Cardiac fibroblast (primary cell): ENCODE measurements at places on chromosomes 6 and 20.

DNA sequence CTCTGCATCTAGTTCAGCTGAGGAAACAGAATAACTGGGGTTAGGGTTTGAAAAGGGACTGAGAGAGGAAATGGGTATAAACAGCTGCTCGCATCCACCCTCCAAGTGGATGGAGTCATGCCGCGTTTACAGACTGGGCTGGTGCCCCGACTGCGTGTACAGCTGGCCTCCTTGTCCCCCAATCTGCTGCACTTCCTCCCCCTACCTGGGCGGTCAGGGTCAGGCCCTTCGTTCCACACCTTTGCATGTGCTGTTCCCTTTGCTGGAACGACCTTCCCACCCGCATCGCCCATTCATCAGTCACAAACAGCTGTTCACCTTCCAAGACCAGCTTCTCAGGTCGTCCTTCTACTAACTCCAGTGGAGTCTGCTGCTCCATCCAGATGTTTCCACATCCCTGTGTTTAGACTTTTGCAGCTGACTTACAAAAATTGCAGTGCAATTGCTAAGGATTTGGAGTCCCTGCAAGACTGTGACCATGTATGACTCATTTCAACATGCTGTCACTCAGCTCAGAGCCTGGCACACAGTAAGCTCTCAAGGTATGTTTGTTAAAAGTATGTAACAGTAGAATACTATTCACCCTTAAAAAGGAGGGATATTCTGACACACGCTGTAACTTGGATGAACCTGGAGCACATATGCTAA lies 129.3 kb downstream of the DTNBP1 start:
- DNase-seq, result no peak

- DNase-seq, result no peak
Measured at GRCh38 chr6:25457516-25457915, 178.3 kb downstream of the CARMIL1 start.

GRCh38 chr6:169087443-169088041 lies 166.1 kb downstream of the THBS2 start:
- no peak for DNase-seq

DNA sequence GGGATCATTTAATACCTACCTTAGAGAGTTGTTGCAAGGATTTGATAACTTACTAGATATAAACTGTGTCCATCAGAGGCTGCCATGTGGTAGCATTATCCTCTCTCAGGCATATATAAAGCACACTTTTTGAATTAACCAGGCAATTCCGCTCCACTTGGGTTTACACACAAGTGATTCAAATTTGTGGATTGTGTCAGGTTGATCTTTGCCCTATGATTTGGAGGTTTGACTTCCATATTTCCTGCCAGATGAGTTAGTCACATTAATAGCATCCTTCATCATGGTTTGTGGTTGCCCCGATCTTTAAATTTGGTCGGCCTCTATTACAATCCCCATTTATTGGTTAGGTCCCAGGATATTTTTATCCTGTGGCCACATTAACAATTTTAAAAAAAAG lies 44.8 kb upstream of the CTAGE9 start:
- peak; percentile 93 for DNase-seq

DNA sequence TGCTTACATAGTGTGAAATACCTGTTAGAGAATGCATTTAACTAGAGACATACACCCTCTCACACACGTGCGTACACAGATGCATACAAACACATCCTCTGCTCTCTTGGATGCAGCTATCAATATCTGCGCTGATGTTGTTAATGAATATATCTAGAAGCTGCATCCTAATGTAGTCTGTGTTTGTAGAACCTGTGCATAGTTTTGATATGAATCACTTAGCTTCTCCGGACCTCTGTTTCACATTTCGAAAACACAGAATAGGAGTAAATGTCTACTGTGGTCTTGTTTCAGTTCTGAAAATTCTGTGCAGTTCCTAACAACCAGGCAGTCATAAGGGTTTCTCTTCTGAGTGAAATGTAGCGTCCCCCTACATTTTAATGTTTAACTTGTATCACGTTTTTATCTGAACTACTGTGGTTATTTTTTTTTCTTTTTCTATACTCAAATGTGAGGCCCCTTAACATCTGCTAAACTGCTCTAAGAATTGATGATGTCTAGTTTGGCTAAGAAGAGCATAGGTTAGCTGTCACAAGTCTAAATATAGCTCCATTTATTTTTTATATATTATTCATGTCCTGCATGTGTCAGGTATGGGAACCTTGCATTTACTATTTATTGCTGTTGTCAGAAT lies 254.5 kb downstream of the TMEM242 start:
- DNase-seq, result peak; percentile 40

DNA sequence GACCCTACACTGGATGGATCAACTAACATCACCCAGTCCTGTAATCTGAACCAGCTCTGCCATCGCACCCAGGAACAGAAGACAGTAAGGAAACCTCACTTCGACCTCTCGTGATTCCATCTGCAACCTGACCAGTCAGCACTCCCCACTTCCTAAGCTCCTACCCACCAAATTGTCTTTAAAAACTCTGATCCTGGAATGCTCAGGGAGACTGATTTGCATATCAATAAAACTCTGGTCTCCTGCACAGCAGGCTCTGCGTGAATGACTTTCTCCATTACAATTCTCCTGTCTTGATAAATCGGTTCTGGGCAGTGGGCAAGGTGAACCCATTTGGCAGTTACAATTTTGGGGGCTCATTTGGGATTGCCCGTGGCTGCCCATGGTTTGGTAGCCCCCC lies 18.3 kb upstream of the AGPAT4 start:
- no peak for DNase-seq

DNA sequence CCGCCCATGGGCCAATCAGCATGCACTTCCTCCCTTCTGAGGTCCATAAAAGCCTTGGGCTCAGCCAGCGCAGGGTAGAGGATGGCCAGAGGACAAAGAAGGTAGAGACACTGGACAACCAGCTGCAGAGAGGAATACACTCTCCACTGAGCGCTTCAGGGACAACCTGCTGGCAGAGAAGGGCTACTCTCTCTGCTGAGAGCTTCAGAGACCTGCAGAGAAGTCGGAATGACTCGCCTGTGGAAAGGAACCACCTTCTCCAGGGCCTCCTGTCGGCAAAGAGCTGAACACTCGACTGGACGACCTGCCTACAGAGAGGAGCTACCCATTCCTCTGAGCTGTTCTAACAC lies 31.4 kb upstream of the SLA2 start:
- DNase-seq, result no peak
